ENCODE measurements at places on chromosomes 2 and 18.

DNA sequence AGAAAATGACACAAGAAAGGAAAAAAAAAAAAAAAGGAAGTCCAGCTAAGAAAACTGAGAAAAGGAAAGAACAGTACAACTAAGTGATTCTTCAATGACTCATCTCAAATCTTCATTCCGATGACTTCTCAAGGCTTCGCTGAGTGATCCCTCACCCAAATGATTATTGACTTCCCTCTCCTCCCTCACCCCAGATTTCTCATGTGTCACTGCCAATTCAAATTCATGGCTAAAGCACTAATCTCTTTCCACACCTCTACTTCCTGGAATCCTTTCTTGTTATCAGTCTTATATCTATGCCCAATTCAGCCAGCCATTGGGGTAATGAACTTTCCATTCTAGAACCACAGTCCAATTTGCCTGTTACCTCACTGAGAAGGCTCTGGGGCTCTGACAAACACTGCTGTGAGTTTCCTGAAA lies 7.2 kb upstream of the ABCB11 start:
- H3K27me3 ChIP-seq, result no peaks in the 10 kb centered on the region
- DNase-seq, result no peak
- H3K4me3 ChIP-seq, result no peak overlapping the region
- no peak overlapping the region for H3K27ac ChIP-seq
- H3K36me3 ChIP-seq, result no peaks in the 10 kb centered on the region

GRCh38 chr18:74773171-74773624 lies 175.5 kb downstream of the ZNF407 start:
- H3K4me1 ChIP-seq, result peaks cover 3% of the 10 kb centered on the region
- no peak overlapping the region for H3K27ac ChIP-seq
- DNase-seq, result no peak
- H3K27me3 ChIP-seq, result no peaks in the 10 kb centered on the region
- no peaks in the 10 kb centered on the region for H3K36me3 ChIP-seq

DNA sequence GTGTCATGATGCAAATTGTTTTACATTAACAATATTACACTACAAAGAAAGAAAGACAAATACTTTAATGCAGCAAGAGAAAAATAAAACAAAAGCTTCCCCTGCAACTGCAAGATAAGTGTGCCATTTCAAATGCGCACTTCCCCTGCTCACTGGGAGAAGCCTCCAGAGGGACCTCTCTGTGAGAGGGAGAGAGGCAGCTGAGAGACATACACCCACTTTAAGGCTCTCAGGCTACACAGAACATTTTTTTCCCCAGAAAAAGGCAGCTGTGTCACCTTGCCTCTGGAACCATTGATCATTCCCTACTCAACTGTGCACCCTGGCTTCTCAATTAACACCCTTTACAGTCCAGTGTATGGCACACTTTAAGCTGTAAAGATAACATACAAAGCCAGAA lies 75.2 kb downstream of the DPP4 start:
- H3K4me1 ChIP-seq, result peaks cover 13% of the 10 kb centered on the region
- no peak overlapping the region for H3K4me3 ChIP-seq
- H3K27me3 ChIP-seq, result no peaks in the 10 kb centered on the region
- DNase-seq, result no peak
- H3K27ac ChIP-seq, result peak overlapping the region; percentile 7
- H3K36me3 ChIP-seq, result peaks cover 7% of the 10 kb centered on the region

GRCh38 chr2:44964752-44965236 lies 23.3 kb downstream of the SIX3 start:
- no peak for DNase-seq
- H3K27ac ChIP-seq, result no peak overlapping the region
- H3K36me3 ChIP-seq, result no peaks in the 10 kb centered on the region
- no peaks in the 10 kb centered on the region for H3K4me1 ChIP-seq
- H3K4me3 ChIP-seq, result no peak overlapping the region

DNA sequence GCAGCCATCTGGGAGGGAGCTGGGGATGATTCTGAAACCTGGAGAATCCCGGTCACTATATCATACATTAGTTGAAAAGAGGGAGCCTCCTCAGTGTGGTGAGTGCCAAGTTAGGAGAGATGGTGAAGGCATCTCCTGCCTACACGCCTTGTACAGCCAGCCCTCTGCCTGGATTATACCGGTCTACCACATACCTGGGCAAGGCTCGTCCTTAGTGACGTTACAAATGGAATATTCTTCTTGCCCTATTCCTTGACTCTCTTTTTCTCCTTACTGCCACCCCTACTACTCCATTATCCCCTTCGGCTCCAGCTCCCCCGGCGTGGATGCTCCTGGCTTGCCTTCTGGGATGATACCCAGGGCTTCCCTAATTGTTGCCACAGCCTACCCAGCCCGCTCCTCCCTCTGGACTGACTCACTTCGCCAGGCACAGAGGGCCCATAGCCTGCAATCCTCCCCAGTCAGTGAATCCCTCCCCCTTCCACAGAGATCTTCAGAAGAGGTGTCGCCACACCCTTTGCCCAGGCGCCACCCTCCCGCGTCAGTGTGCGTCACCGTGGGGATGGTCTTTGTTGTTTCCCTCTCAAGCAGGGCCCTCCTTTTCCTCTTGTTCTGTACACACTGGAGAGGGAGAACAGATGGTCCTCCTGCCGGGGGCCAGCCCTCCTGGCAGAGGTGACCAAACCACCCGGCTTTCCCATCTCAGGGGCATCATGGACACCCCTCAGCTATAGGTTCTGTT lies 115.2 kb upstream of the EPAS1 start:
- no peak overlapping the region for H3K4me3 ChIP-seq
- H3K36me3 ChIP-seq, result peaks cover 4% of the 10 kb centered on the region
- no peak overlapping the region for H3K27ac ChIP-seq
- H3K4me1 ChIP-seq, result peaks cover 13% of the 10 kb centered on the region

DNA sequence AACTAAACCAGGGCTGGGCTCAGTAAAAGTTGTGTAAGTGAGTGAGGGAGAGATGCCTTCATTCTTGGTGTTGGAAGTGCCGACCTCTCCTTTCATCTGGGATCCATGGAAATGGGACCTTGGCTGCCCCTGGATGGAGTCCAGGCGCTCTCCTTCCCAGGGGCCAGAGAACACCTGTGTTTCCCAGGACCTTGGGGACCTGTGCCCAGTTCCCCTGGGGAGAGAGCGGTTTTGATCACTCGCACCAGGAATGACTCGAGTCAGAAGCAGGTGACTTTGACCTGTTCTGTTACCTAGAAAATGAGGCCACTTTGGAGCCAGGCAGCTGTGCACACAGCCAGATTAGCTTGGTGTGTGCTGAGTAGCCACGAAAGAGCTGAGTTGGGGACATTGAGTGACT lies 97.3 kb downstream of the SH3BP4 start:
- H3K36me3 ChIP-seq, result no peaks in the 10 kb centered on the region
- H3K27me3 ChIP-seq, result peaks cover 64% of the 10 kb centered on the region
- H3K4me3 ChIP-seq, result no peak overlapping the region
- DNase-seq, result no peak
- H3K27ac ChIP-seq, result no peak overlapping the region

DNA sequence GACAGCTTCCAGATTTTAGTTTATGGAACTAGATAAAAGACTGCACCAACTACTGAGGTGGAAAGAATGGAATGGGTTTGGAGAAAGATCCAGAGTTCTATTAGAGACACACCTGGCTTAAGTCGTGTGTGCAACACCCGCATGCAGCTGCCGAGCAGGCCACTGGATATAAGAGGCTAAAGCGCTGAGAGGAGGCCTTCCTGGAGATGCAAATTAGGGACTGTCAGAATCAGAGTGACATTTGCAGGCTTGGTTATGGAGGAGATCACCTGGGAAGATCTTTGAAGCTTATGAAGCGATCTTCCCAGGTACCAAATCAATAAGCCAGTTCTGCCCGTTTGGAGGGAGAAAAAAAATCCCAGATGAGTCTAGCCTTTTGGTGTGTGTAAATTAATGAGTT lies 30.4 kb upstream of the KLHL29 start:
- H3K27me3 ChIP-seq, result peaks cover 38% of the 10 kb centered on the region
- H3K27ac ChIP-seq, result no peak overlapping the region
